ENCODE measurements at places on chromosomes 16 and 17.

GRCh38 chr16:6206080-6206479, 1108.5 kb upstream of the EEF2KMT start:
- no peak for DNase-seq

DNA sequence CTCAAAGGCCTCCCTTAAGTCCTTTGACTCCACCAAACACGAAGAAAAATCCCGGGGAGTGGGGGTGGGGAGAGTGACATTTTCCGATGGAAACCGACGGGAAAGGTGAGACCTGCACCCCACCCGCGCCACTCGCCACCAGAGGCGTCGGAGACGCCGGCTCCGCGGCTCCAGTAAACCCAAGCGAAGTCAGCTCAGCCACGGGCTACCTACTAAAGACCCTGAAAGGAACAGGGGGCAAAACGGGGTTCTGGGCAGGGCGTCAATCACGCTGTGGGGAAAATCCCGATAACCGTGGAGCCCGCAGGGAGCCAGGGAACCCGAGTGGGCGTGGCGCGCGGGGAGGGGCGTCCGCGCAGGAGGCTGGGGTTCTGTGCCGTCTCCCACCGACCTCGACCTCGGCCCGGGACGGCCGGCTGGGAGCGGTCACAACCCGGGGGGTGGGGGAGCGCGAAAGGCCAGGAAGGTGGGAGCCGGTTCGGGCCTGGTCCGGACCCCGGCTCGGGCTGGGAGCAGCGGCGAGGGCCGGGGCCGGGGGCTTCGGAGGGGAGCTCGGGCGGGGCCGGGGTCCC, 565 bp downstream of the WDR45B start:
- no peak for DNase-seq

GRCh38 chr17:50035945-50036344, 20.0 kb upstream of the ITGA3 start:
- peak; percentile 56 for DNase-seq

DNA sequence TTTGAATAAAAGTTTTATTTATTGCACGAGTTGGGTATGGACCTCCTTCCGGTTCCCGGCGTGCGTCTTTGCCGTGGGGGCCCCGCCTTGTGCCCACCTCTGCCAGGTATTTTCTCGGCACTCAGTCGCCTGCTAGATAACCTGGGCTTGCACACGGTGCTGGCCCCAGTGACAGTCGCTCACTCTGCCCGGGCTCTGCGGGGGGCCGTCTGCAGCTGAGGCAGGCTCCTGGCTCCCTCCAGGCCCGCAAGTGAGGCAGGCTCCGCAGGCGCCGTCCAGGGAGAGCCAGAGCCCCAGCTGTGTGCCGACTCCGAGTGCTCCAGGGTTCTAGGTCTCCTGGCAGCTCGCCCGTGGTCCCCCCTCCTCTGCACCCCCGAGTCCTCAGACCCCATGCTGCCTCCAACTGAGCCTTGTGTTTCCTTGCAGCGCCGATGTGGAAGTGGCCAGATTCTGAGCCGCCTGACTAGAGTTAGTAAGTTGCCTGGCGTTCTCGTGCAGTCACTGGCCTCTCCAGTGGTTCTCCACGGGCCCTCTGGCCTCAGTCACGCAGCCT, 54.7 kb upstream of the PVALEF start:
- DNase-seq, result no peak

DNA sequence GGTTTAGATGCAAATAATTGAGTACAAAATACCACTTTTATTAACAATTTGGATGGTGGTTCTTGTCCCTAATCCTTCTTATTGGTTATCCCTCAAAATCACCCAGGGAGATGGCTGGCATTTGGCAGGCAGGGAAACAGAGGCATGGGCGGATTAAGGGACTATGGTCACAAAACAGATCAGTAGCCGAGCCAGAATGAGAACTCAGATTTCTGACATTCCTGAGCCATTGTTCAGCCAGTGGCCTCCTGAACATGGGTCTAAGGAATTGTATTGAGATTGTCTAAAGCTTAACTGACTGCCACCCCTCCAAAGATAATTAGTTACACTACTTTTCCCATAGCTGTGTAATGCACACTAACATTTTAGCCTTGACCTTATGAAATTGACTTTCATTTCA, 88.4 kb downstream of the CHD9NB start:
- DNase-seq, result no peak

GRCh38 chr17:50198026-50198669, 3.3 kb downstream of the COL1A1 start:
- DNase-seq, result peak; percentile 70

GRCh38 chr16:50425648-50426047, 56.9 kb upstream of the BRD7 start:
- DNase-seq, result no peak

- peak; percentile 45 for DNase-seq
Observed at GRCh38 chr17:3827124-3827773, 18.8 kb downstream of the NCBP3 start.

DNA sequence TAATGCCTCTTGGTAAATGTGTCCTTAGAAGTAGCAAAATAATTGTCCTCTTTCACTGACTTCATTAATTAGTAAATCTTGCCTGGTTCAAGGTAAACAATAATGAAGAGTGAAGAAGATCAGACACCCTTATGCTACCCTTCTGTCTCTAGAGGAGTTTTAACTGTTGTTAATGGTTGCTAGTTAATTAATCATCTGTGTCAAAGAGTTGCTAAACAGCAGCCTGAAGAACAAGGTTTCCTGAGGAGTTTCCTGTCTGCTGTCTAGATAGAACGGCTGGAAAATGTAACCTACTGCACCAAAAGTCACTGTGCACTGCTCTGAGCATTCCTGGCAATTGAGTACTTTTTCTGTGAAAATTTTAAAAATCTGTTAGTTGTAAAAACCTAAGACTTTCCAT, 131.3 kb downstream of the NLK start:
- no peak for DNase-seq

- no peak for DNase-seq
Observed at GRCh38 chr16:72963533-72964315, 84.2 kb downstream of the ZFHX3 start.

DNA sequence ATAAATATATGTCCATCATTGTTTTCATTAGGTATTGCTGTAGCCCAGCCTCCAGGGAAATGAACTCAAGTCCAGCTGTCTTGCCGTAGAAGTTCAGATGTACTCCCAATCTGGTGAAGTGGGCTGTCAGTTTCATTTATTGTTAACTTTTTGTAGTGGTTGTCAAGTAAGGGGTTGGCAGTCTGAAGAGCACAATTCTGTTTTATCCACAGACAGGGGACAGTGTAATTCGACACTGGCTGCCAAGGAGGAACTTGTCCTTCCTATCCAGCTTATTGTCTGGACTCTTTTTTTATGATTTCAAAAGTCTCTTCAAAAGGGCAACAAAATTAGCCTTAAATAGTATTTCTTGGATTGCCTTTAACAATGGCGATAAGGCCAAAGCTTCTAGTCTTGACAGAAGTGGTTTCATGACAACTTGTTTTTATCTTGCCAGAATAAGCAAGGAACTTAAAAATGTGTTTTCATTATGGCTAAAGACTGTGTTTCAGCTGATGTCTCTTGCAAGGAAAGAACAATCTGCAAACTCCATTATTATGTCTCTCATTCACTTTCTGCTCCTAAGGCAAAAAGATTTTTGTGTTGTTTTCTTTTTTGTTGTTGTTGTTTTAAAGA, 73.9 kb upstream of the TANC2 start:
- DNase-seq, result no peak

Measured in lower leg skin (tissue), 4 donors.